ENCODE measurements at places on chromosomes 2 and 18. TPM values are rescaled to one million over a fixed set of nuclear protein-coding genes. Genes with fewer than 3 reads are reported as not detected.

MBP gene
- 4.7 TPM for total RNA-seq

ZNF532 gene
- total RNA-seq: 52.2 TPM

DNA sequence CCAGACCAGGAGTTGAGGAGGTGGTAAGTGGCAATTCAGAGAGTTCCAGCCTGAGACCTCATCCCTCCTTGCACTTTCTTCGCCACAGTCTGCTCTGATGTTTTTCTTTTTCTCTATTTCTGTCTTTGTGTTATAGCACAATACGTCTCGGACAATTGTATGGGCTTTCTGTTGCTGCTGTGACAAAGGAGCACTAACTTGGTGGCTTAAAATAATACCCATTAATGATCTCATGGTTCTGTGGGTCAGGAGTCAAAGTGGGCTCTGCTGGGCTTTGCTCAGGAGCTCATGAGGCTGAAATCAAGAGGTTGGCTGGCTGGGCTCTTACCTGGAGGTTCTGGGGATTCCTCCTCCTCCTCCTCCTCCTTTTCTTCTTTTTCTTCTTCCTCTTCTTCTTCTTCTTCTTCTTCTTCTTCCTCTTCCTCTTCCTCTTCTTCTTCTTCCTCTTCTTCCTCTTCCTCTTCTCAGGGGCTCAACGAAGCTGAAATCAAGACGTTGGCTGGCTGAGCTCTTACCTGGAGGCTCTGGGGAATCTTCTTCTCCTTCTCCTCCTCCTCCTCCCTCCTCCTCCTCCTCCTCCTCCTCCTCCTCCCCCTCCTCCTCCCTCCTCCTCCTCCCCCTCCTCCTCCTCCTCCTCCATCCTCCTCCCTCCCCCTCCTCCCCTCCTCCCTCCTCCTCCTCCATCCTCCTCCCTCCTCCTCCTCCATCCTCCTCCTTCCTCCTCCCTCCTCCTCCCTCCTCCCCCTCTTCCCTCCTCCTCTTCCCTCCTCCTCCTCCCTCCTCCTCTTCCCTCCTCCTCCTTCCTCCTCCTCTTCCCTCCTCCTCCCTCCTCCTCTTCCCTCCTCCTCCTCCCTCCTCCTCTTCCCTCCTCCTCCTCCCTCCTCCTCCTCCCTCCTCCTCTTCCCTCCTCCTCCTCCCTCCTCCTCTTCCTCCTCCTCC is 104.0 kb downstream of the GATA6 start:
- no peak for DNase-seq

DNA sequence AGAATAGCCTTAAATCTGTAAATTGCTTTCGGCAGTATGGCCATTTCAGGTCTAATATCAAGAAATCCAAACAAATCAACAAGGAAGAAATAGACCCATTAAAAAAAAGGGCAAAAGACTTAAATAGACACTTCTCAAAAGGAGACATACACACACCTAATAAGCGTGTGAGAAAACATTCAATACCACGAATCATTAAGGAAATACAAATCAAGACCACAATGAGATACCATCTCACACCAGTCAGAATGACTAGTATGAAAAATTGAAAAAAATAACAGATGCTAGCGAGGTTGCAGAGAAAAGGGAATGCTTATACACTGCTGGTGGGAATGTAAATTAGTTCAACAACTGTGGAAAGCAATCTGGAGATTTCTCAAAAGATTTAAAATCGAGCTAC is 243.2 kb downstream of the DSEL start:
- no peak for DNase-seq

ABCB11 gene
- 0.02 TPM for total RNA-seq

DNA sequence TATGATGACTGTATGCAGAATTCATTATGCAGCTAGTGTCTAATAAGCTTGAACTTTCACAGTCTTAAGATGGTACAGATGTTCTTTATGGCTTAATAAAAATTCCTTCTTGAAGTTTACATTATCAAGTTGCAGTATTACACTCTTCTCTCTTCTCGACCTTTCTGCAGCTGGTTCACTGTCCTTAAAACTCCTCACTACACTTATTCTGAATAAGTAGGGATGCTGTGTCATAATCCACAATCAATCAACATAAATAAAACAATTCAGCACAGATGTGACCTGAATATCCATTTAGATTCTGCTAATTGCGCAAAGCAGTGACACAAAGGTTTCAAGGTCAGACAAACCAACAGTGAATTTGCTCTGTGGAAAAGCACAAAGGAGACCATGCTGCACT is 356.8 kb downstream of the SUCLG1 start:
- no peak for DNase-seq

KCNJ13 gene
- total RNA-seq: not detected

DNA sequence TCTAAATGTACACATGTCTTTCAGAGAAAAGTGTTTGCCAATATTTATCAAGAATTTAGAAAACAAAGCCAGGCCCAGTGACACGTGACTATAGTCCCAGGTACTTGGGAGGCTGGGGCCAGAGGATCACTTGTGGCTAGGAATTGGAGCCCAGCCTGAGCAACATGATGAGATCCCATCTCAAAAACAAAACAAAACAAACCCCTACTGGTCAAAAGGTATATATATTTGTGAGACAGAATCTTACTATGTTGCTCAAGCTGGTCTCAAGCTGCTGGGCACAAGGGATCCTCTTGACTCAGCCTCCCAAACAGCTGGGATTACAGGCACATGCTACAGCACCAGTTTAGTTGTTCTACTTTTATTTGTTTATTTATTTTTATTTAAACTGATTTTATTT is 79.2 kb downstream of the ZDBF2 start:
- DNase-seq: peak; percentile 12
